Naive thymus-derived CD8-positive, alpha-beta T cell (primary cell): ENCODE measurements at places on chromosomes 1 and 21. TPM values are rescaled to one million over a fixed set of nuclear protein-coding genes. Genes with fewer than 3 reads are reported as not detected.

Gene STIL
- polyA plus RNA-seq = 1.2 TPM

Gene LCK
- 876 TPM for polyA plus RNA-seq

Gene LZIC
- 34.2 TPM for polyA plus RNA-seq

Gene STUM
- not detected for polyA plus RNA-seq

Gene AHCYL1
- polyA plus RNA-seq = 38.6 TPM

Gene RHEX
- polyA plus RNA-seq = not detected

Gene KIAA1614
- 0.05 TPM for polyA plus RNA-seq

Gene TSSK3
- polyA plus RNA-seq = 2.0 TPM

Gene BRDT
- not detected for polyA plus RNA-seq

Gene WNT2B
- polyA plus RNA-seq = 0.06 TPM

Gene SAMD13
- polyA plus RNA-seq = 0.57 TPM

Gene ANGPTL1
- polyA plus RNA-seq = not detected

Gene TMPRSS15
- not detected for polyA plus RNA-seq

Gene KRTAP19-7
- polyA plus RNA-seq = not detected

Gene MNDA
- not detected for polyA plus RNA-seq

Gene ALG14
- polyA plus RNA-seq = 4.2 TPM

Gene KRTAP12-2
- not detected for polyA plus RNA-seq

Gene NHLH2
- polyA plus RNA-seq = not detected

Gene ERI3
- polyA plus RNA-seq = 45.8 TPM

Gene MAN1A2
- polyA plus RNA-seq = 21.9 TPM

Gene CSF1
- 1.6 TPM for polyA plus RNA-seq

Gene RPTN
- polyA plus RNA-seq = not detected

Gene MAB21L3
- not detected for polyA plus RNA-seq

Gene SPRR2A
- not detected for polyA plus RNA-seq

Gene CELA2B
- not detected for polyA plus RNA-seq

Gene S100A7A
- polyA plus RNA-seq = not detected

Gene KRTAP13-4
- not detected for polyA plus RNA-seq

Gene THEM5
- not detected for polyA plus RNA-seq

Gene SLC45A3
- not detected for polyA plus RNA-seq

Gene A3GALT2
- not detected for polyA plus RNA-seq

Gene OR6K3
- polyA plus RNA-seq = not detected

Gene BOLA1
- 24.3 TPM for polyA plus RNA-seq

Gene DDI2
- 5.0 TPM for polyA plus RNA-seq

Gene CD53
- polyA plus RNA-seq = 820 TPM

Gene TEDDM1
- polyA plus RNA-seq = not detected

Gene NUAK2
- polyA plus RNA-seq = 73.6 TPM

Gene S100A9
- polyA plus RNA-seq = 5.0 TPM

Gene AMPD1
- not detected for polyA plus RNA-seq

Gene ELF3
- not detected for polyA plus RNA-seq

Gene SHISA4
- not detected for polyA plus RNA-seq

Gene BEST4
- 0.29 TPM for polyA plus RNA-seq

Gene CRYAA
- not detected for polyA plus RNA-seq

Gene HSD11B1
- 0.30 TPM for polyA plus RNA-seq

Gene FCGR3A
- 2.3 TPM for polyA plus RNA-seq

Gene FMN2
- not detected for polyA plus RNA-seq

Gene SSX2IP
- polyA plus RNA-seq = 6.9 TPM

Gene RPE65
- polyA plus RNA-seq = not detected

Gene NCSTN
- polyA plus RNA-seq = 63.5 TPM

Gene BACE2
- polyA plus RNA-seq = 2.9 TPM

Gene RGS13
- not detected for polyA plus RNA-seq

Gene CCDC185
- not detected for polyA plus RNA-seq

Gene RIPK4
- not detected for polyA plus RNA-seq

Gene IGSF9
- polyA plus RNA-seq = not detected

Gene HSF2BP
- polyA plus RNA-seq = 0.29 TPM
